Stimulated activated naive CD4-positive, alpha-beta T cell treated with Interleukin-2 at 50 U/mL for 16 hours (primary cell): ENCODE measurements at places on chromosomes 4 and X.

DNA sequence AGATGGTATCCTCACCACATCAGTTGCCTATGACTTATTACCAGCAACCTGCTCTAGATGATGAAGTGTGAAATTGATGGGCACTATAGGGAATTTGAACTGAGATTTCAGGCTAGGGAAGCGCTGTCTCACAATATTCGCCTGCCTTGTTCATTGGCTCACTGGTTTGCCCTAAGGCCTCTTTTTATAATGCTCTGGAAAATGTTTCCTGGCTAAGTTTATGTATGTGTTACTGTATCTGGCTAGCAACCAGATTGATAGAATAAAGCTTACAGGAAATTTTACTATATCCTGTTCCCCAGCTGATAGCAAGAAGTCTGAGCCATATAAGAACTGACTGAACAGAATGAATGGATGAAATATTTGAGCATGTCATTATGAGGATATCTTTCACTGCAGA, 71.6 kb downstream of the GSTCD start:
- no peak for DNase-seq

GRCh38 chr4:143355540-143356217, 19.0 kb downstream of the GAB1 start:
- DNase-seq, result no peak

GRCh38 chr4:122857160-122857559, 30.5 kb downstream of the FGF2 start:
- DNase-seq, result no peak

GRCh38 chr4:163332526-163333406, at the start of gene NPY1R:
Gene NPY1R (minus strand): TSS chr4:163332596. CDS start chr4:163326554, 6,042 bp downstream.
- DNase-seq, result no peak

GRCh38 chrX:118669435-118669834, 58.0 kb upstream of the IL13RA1 start:
- DNase-seq, result no peak

GRCh38 chr4:185016101-185016940, 2.0 kb upstream of the HELT start:
- no peak for DNase-seq

DNA sequence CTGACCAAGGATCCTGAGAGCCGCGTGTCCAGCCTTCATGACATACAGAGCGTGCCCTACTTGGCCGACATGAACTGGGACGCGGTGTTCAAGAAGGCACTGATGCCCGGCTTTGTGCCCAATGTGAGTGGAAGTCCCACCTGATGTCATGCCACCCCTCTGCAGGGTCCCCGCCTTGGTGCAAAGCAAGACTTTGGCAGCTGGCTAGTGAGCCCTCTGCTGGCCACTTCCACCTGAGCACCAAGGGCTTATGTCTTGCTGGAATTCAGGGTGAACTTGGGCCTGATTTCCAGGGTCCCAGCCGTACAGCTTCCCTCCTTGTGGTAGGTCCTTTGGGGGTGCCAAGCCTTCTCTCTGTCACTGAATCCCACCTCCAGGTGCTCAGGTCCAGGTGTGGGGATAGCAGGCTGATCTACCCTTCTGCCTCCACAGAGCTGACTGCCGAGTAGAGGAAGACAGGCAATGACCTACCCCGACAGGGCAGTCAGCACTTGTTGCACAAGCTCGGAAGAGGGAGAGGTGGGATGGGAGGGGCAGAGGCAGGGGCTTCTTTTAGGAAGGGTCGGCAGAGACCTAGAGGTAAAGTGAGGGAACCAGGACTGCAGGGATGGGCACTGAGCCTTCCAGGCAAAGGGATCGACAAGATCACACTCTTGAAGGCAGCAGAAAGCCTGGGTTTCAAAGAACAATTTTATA, 248.1 kb downstream of the EVC2 start:
- no peak for DNase-seq

DNA sequence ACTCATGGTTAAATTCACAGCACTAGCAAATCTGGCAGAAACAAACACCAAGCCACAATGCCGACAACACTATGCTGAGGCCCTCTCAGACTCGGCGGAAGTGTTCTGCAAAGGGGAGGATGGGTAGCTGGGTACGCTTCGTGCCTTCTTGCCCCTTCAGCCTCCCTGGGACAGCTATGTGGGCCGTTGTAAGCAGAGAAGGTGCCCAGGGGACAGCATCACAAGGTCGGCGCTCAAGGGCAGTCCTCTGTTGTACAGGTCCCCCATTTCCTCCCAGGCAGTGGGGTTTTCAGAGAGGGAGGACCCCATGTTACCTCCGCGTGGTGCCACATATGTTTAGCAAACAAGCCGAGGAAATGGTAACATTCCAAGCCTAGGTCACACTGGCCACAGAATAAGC, 173.6 kb downstream of the AFAP1 start:
- DNase-seq, result no peak

DNA sequence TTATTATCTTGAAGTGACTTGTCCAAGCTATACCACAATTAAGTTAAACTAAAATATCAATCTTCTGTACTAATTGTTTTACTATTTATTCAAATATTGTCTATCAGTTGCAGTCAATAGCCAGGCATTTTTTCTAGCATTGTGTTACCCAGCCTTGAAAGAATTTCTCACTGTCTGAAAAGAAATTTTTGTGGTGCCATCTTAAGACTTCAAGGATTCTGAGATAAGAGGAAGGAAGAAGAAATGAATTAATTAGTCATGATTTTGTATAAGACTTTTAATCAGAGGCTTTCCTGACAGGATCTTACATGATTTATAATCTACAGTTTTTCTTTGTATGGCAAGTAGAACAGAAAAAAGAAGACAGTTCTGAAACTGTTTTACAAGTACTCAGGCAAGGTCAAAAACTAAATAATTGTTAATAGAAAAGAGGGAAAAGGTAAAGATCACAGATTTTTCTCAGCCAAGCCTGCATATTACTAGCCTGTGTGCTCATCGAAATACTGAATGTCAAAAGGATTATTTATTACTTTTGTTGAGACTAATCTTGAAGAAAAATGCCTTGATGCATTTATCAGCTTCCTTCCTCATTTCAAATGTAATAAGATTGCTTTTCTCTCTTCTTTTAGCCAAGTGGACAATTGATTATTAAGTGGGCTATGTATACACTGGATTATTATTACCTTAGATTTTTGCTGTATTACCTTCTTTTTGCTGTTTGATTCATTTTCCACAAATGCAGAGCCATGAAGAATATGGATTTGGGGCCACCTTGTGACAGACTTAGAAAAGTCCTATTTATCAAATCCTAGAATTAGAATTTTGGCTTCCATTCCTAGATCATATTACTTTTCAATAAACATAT, 53.8 kb downstream of the CXCL1 start:
- no peak for DNase-seq

GRCh38 chr4:2251073-2251794, 9.3 kb upstream of the HAUS3 start:
- DNase-seq, result no peak

DNA sequence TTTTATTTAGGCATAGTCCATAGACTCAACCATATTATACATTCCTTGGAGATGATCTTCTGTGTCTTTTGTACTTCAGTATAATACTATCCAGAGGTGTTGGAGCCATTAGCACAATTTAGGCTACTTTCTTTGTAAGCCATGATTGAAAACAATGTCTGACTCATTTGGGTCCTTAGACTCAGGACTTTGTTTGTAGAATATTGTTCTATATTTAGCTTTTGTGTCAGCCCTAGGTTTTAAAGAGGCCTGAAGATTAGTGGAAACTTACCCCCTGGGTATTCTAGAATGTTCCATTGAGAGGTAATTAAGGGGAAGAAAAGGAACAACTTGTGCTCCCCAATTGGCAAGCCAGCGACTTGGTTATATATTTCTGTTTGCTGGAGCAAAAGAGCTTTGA, 145.2 kb upstream of the SCML1 start:
- no peak for DNase-seq

DNA sequence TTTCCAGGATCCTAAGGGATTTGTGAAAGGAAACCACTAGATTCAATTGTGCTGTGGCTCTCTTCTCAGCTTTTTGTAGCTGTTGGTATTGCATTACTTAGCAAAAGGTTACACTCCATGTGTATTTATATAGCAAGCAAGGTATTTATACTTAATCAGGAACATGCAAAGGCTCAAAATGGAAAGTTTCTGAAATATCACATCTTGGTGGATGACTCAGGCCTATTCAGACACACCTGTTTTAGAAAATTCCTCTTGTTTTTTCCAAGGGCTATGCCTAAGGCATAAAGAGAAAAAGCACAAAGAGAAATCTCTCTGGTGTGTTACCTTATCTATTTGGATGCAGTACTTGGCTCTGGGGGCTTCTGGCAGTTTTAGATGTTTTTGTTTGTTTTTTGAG, 144.4 kb upstream of the GALNT7 start:
- DNase-seq, result no peak

DNA sequence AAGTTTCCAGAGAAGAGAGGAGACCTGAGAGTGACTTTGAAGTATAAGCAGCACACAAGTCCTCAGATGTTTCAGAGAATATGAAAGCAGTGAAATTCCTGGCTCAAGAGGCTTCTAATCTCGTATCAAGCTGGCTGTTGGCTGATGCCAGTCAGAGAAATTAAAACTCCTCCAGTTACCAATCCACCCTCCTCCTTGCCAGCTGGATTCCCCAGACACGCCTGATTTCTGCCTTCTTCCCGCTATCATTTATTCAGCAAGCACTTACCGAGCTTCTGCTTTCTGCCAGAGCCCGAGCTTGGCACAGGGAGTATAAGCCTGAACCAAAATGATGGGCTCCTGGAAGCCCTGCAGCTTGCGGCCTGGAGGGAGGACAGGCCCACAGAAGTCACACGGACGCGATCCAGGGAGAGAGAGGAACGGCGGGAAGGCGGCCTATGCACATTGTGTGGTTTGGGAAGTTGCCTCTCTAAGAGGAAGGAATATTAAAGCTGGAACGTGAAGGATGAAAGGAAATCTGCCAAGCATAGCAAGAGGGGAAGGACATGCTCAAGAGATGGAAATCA, 102.4 kb upstream of the TBL1X start:
- no peak for DNase-seq

DNA sequence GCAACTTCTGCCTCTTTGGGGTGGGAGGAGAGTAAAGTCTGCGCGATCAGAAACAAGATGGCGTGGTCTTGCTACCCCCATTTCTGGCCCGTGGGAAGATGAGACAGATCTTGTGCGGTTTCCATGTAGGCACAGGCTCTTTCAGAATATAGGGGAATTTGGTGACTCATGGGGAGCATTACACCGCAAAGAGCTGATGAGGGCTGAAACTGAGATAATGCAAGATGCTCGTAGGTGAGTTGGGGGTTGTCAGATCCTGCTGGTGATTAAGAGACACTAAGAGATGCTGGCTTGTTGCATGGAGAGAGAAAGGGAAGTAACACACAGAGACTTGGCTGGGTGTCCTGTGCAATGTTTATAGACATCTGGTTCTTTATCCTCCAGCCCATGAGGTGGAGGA, 1.5 kb downstream of the EVC start:
- peak; percentile 50 for DNase-seq

DNA sequence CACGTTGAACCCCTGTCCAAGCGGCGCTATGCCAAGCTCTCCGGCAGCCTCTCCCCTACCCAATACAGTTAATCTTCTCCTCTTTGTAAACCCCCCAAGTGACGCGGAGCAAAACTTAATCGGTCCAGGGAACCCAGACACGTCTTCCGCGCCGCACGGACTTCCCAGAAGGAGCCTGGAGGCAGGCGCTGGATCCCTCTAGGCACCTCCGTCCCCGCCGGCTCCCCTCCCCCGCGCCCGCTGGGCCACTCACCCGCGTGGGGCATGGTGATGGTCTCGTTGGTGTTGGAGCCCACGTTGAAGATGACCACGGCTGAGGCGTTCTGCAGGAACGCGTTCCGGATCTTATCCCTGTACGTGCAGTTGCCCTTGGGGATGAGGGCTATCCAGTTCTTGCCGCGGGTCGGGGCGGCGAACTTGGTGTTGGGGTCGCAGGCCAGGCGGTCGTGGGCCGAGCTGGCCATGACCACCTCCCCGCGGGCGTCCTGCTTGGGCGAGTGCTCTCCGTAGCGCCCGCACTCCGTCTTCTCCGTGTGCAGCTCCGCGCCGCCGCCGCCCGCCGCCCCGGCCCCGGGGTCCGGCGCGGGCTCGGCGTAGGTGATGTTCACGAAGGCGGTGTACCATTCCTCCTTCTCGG, 1.1 kb downstream of the RNF150 start:
- DNase-seq, result no peak

DNA sequence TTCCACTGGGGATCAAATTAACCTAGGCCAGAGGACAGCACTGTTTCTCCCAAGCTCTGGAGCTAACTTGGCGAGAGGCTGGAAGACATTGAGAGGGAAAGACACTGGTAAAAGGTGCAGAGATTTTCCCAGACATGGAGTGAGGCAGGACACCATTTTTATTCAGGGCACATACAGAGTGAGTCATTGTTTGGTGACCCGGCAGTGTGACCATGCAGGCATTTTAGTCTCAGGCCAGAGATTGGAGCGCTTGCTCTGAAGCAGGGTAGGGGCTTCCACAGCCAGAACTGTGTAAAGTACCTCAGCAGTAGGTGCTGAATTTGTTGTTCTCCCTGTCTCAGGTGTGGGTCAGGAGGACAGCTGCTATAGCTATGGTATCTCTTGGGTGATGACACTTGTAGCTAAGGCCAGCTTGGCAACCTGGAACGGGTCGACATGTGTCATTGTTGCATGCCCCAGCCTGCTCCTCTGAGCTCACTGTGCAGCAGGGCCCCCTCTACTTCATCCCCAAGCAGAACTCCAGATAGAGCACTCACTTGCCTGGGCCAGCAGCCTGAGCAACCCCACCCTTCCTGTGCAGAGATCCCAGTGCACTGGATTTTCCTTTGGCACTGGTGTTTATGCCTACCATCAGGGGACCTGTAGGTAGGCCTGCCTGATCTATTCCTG, 79.8 kb upstream of the ATP8A1 start:
- DNase-seq, result no peak

DNA sequence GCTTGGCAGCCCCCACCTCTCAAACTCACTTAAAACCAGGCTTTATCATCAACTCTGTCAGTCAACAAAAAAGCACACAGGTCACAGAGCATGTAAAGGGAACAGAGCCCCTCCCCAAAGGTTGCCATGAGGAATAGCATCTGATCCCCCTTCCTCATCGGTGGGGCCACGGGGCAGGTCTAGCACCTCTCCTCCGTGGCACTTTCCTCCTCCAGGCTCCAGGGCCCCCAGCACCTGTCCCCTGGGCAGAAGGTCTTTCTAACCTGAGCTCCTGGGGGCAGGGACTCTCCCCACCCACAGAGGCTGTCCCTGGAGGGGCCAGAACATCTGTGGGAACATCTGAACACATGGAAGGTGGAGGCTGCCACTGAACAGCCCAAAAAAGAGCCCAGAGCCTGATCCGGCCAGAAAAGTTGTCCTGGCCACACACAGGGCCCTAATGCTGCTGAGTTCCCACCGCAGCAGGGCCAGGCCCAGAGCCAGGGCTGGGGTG, 65.7 kb downstream of the ZFYVE28 start:
- DNase-seq, result no peak
